NCI-H1105 treated with DMSO at 0.1 percent for 48 hours (cell line): ENCODE measurements at places on chromosomes 2 and 18.

- DNase-seq = no peak
Observed at GRCh38 chr2:7670905-7671641, 753.9 kb downstream of the RNF144A start.

DNA sequence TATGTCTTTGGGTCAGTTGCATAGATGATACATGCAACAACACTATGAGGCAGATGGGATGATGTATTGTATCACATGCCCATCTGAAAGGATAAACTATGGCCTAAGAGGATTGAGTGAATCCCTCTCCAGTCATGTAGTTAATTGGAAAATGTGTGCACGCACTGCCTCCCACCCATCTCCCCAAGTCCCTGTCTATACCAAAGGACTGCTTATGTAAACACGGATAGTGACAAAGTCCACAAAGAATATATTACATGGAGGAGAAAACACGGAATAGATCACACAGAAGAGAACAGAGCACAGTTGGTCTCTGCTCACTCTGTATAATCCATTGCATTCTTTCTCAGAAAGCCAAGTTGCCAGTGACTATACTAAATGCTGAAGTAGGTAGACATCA lies 82.4 kb downstream of the NCKAP5 start:
- DNase-seq = no peak

- no peak for DNase-seq
Observed at GRCh38 chr2:239958473-239958765, 66.7 kb downstream of the NDUFA10 start.

DNA sequence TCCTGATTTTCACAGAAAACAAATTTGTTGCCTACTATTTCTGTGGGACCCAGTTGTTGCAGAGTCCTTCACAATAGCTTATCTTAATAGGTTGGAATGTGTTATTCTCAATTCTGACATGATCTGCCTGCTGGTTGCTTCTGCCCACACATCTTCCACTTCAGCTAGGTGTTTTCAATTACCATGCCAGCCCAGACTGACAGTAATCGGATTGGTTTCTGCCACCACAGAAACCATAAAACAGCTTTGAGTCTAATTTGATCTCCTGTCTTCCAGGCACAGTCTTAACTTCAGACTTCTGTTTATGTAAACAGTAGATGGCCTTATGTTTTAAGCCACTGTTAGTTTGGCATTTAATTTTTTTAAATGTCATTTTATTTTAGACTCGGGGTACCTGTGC lies 248.2 kb upstream of the RBMS1 start:
- no peak for DNase-seq

GRCh38 chr2:100891906-100892642 lies 72.1 kb downstream of the NPAS2 start:
- no peak for DNase-seq

DNA sequence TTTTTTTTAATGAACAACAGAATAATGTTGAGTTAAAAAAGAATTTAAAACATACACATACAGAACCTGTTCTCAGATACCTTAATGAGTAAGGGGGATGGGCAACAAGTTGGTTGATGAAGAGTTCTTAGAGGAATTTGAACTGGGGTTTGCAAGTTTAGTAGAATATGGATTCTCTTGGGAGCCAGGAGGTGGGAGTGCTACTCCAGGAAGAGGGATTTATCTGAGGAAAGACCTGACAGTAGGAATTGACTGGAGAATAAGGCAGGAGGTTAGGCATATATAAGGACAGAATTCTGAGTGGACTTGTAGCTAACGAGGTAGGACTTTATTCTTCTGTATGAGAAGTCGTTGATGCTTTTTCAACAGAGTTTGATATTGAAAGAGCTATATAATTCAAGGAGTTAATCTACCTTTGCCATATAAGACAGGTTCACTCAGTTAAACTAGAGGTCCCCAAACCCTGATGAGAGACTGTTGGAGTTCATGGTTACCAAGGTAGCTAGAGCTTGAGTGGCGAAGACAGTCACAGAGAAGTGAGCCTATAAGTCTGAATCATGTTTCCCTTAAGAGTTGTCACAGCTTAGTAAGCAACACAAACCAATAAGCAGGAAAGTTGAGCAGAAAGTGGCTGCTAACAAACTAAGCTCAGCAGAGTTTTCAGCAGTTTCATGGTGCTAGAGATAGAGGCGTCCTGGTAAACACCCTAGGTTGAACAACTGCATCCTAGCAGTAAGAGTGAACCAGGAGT lies 88.2 kb downstream of the NCOA1 start:
- no peak for DNase-seq

DNA sequence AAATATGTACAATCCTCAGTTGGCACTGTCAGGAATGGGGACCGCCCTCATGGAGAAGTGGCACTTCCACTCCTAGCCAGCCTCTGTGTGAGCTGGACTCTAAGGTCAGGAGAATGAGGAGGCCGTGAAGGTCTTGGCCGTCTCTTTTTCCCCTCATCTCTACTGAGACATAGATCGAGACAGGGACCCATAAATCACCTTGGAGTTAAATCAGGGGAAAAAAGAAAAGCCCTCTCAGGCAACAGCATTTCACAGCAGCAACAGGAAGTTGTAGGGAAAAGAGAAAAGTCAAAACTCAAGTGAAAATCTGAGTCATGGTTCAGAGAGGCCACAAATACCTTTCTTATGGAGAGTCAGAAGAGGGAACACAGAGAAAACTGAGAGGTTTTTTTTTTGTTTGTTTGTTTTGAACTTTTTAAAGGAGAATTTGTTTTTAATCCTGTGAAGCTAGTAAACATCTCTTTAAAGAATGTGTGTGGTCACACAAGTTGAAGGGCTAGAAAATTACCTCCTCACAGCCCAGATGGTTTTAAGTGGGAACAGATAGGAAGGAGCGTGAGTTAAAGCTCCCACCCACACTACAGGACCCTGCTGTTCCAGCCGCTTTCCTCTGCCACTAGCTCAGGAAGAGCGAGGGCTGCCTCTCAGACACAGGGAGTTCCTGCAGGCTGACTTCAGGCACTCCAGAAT lies 30.6 kb upstream of the CYP1B1 start:
- DNase-seq = no peak

DNA sequence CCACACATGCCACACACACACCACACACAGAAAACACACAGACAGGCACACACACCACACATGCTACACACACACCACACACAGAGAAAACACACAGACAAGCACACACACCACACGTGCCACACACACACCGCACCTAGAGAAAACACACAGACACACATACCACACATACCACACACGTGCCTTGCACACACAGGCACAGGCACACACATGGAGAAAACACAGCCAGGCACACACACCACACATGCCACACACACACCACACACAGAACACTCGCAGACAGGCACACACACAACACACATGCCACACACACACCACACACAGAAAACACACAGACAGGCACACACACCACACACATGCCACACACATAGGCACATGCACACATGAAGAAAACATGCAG lies 242.1 kb upstream of the MYT1L start:
- no peak for DNase-seq

- no peak for DNase-seq
Observed at GRCh38 chr2:46226620-46227019, 70.6 kb upstream of the EPAS1 start.

DNA sequence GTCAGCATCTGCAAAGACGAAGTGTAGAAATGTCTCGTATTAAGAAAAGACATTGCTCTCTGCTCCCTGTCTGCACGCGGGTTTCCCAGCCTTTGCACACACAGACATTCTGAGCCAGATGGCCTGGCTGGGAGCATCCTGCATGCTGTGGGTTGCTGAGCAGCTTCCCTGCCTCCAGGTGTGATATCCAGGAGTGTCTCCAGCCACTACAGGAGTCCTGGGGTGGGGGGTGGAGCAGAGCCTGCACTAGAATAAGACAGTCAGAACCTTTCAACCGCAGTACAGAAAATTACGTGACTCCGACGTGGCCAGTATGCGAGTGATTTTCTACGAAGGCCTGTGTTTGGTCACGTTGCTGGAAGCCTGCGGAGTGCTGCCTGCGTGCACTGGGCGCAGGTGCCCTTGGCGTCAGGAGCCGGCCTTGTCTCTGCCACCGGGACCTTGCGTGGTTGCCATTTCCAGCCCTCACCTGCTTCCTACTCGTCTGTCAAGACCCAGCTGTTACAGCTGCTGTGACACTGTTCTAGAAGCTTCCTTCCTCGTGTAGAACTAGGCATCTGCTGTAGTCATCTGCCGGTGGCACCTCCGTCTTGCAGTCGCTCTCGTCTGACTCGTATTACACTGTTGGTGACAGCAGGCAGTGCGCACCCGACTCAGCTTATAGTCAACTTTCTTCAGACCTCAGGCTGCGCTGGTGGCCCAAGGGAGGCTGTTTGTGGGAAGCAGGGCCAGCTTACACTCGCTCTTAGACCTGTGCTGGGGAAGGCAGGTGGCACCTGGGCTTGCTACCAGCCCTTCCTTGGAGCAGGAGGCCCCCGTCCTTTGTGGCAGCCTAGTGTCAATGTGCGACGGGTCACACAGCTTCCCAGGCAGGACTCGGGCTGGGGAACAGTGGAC lies 11.2 kb downstream of the CTDP1 start:
- no peak for DNase-seq

DNA sequence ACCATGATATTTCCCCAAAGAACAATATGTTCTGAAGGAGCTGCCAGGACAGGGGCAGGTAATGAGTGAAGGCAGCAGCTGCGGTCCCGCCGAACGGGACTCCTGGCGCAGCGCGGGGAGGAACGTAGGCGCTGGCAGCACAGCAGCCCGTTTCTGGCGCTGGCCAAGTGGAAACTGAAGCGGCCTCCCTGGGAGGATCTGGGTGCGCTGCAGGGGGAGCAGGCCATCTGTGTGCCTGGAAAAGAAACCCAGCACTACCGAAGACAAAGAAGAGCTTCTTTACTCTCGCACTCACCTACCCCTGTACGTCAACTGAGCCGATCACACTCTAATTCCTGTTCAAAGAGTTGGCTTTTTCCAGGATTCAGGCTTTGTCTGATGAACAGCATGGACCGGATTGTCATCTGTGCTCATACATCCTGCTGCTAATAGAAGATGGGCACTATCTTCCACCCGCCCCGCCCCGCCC lies 11.8 kb downstream of the G6PC2 start:
- DNase-seq = peak; percentile 63

GRCh38 chr2:117123362-117123761 lies 691.1 kb upstream of the DDX18 start:
- no peak for DNase-seq

- no peak for DNase-seq
Observed at GRCh38 chr2:241095594-241096290, 6.3 kb downstream of the MTERF4 start.

DNA sequence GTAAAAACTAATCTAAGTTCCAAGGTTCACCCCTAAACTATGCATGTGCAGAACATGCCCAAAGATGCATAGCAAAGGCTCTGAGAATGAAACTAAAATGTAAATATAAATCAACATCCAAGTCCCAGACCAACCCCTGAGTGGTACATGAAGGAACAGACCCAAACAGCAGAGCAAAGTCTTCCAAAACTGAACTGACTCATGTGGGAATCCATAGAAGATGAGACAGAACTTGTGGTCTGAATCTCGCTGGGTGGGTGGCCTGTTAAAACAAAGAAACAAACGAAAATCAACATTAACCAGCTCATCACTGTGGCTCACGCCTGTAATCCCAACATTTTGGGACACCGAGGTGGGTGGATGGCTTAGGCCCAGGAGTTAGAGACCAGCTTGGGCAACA lies 29.5 kb upstream of the ATRAID start:
- DNase-seq = no peak

GRCh38 chr2:97735161-97735561 lies 21.8 kb downstream of the ZAP70 start:
- no peak for DNase-seq

DNA sequence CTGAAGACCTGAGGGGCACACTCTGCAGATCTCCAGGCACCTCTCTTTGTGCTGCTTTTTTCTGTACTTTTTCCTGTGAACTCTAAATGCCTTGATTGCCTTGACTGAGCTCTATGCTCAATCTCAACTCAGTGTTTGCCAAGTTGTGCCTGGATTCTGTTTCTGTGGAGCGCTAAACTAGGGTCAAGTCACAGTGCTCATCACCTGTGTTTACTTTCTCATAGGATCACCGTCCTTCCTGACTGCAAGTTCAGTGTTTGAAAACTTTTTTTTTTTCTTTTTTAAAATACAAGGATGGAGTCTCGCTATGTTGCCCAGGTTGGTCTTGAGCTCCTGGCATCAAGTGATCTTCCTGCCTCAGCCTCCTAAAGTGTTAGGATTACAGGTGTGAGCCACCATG lies 62.6 kb downstream of the AGPS start:
- DNase-seq = no peak

- no peak for DNase-seq
Observed at GRCh38 chr2:159996792-159997546, 65.4 kb downstream of the PLA2R1 start.
